ENCODE measurements at places on chromosomes 12 and 14.
A peak's percentile ranks its signal among the peaks of the same experiment; 100 is the strongest.

DNA sequence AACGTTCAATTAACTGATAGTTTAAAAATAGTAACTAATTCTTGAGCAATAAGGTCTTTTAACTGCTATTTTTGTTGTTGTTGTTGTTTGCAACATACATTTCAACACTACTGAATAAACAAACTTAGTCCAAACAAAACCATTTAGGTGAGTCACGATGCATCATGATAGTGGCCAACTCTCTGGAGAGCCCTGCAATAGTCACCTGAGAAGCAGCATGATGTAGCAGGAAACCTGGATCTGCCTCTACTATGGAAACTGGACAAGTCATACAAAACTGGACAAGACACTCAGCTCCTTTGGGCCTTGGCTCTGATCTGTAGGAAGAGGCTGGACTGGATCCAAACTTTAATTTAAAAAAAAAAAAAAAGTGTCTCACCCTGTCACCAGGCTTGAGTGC, 117.3 kb downstream of the MED13L start:
- DNase-seq = no peak

DNA sequence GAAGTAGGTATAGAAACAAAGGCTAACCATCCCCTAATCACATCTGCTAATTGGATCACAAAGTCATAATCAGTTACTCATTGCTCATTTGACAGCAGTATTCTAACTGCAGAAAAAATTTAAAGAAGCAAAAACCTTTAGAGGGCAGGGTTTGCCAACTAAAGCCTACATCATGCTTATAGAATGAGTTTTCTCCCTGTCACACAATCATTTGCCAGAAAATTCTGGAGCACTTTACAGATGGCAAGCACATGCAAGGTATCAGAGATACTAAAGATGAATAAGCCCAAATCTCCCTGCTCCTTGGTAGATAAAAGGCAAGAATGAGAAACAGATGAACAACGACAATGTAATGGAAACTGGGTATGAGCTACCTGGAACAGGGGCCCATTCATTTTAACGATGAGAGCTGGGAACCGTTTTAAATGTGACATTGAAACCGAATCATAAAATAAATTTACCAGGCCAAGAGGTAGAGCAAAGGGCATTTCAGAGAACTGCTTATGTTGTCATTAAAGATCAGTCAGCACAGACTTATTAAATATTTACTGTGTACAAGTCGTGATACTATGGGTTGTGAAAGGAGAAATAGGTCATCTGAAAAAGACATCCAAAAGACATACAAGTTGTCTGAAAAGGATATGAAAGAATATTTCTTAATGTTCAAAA, 211.4 kb upstream of the ABCD2 start:
- DNase-seq = no peak

DNA sequence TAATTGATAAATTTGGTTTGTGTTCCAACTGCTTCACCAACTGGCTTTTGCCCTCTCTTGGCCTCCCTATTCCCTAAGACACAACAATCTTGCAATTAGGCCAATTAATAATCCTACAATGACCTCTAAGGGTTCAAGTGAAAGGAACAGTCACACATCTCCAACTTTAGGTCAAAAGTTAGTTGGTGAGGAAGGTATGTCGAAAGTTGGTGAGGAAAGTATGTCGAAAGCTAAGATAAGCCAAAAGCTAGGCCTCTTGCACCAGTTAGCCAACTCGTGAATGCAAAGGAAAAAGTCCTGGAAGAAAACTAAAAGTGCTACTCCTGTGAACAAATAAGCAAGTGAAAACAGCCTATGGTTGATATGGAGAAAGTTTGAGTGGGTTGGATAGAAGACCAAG, 32.6 kb downstream of the EGLN3 start:
- DNase-seq = no peak

GRCh38 chr12:12327802-12328201, 22.2 kb downstream of the MANSC1 start:
- DNase-seq = peak; percentile 42

DNA sequence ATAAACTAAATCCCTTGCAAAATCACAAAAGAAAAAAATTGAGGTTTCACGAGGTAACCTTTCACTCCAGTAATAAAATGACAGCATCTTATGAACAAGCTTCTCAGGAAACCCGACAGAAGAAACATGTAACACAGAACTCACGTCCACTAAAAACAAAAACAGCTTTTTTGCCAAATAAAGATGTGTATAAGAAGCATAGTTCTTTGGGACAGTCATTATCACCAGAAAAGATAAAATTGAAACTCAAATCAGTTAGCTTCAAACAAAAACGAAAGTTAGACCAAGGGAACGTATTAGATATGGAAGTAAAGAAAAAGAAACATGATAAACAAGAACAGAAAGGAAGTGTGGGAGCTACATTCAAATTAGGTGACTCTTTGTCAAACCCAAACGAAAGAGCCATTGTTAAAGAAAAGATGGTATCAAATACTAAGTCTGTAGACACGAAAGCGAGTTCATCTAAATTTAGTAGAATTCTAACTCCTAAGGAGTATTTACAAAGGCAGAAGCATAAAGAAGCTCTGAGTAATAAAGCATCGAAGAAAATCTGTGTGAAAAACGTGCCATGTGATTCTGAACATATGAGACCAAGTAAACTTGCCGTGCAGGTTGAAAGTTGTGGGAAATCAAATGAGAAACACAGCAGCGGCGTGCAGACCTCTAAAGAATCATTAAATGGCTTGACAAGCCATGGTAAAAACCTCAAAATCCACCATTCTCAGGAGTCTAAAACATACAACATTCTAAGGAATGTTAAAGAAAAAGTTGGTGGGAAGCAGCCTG, 25.8 kb downstream of the RESF1 start:
- DNase-seq = no peak

DNA sequence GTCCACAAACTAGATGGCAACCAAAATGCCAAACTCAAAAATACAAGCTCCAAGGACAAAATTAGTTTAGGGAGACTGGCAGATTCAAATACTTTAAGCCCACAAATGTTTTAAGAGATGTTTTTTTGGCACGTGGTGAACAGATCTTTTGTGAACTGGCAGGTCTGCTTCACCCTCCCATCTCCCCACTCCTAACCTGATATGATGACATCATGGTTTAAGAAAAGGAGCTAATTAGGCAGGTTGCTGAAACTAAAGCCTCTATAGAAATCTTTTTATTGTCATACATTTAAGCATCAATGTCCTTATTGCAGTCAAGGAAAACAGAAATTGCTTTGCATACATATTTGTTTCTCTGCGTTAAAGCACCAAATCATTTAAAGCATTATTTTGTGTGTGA, 5.8 kb downstream of the LRIG3 start:
- no peak for DNase-seq

- no peak for DNase-seq
Observed at GRCh38 chr12:132907216-132907615, 19.8 kb upstream of the CHFR start.

DNA sequence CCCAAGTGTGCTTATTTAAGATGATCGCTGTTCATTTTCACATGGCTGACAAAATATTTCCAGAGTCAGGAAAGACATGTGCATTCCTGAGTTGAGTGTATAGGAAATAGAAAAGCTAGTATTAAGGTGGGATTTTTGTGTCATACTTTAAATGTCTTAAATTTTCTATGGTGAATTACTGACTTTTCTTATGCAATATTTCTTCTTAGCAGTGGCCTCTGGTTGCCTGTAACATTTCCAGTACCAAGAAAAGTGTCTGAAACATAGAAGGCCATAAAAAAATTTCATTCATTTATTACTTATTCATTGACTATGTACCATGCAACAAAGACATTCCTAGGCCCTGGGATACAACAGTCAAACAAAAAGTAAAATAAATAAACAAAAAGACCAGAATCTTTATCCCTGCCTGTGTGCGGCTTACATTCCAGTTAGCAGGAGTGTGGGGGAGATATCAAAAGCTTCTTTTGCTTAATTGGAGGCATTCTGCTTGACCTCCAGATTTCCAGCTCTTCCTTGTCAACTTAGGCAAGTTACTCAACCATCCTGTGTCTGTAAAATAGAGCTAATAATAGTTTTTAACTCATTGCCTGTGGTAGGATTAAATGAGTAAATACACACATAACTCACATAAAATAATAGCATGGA, 216.3 kb upstream of the FLRT2 start:
- no peak for DNase-seq

DNA sequence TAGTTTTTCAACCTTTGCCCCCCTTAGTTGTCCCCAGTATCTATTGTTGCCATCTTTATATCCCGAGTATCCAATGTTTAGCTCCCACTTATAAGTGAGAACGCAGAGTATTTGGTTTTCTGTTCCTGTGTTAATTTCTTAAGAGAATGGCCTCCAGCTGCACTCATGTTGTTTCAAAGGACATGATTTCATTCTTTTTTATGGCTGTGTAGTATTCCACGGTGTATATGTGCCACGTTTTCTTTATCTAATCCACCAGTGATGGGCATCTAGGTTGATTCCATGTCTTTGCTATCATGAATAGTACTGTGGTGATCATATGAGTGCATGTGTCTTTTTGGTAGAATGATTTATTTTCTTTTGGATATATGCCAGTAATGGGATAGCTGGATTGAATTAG, 72.0 kb downstream of the GCH1 start:
- no peak for DNase-seq

- no peak for DNase-seq
Observed at GRCh38 chr12:95215949-95216348, 1.3 kb downstream of the FGD6 start.

DNA sequence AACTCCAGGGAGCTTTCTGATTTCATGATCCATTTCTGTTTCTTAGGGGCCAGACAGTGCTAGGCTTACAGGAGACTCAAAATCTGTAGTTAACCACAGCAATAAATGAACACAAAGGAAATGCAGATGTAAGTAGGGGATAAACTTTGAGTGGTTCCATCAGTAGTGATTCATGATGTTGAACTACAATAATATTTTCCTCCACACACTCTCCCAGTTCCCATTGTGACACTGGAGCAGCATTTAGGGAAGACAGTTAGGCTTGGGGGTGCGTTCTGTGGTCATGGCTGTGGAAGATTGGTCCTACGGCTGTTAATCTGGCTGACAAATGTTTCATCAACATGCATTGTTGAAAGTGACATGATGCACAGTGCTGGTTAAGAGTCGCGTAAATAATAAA, 66.9 kb downstream of the HMGA2 start:
- no peak for DNase-seq

- DNase-seq = no peak
Observed at GRCh38 chr12:92553389-92553788, 149.4 kb upstream of the PLEKHG7 start.

GRCh38 chr12:2642176-2642892, 152.4 kb upstream of the FKBP4 start:
- DNase-seq = no peak

DNA sequence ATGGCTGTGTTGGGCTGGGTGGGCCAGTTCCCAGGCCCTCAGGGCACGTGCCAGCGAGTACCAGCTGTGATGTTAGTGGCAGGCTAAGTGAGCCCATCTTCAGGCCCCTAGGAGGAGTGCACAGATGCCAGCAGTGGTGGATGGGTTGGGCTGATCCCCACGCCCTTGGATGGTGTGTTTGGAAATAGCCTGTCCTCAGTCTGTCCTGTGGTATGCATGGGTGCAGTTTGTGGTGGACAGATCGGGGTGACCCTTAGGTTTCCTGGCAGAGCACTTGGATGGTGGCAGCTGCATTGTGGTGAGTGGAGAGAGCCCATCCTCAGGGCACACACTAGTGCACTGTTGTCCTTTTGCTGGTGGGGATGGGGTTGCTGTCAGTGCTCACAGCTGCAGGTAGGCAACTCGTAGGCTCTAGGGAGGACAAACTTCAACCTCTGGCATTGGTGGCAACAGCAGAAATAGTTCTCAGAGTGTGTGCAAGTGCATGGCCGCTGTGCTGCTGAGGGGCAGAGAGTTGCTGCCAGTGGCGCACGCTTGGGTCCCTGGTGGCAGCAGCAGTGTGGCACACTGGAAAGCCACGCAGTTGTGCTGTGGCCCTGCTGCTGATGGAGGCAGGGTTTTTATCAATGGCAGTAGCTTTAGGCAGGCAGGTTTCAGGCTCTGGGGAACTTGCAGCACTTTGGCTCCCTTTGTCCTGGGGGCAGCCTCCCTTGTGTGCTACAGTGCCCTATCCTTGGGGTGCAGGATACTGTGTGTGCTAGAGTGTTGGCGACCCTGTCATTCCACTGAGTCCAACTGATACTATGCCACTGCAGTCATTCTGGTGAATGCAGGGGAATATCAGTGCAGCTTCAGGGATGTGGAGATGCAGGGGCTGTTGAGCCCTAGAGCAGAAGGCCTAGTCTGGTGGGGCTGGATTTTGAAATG, 65.5 kb downstream of the FBXO33 start:
- no peak for DNase-seq

- no peak for DNase-seq
Observed at GRCh38 chr14:28780843-28781820, 14.5 kb downstream of the FOXG1 start.

GRCh38 chr12:112559784-112560183, 141.0 kb downstream of the PTPN11 start:
- no peak for DNase-seq

DNA sequence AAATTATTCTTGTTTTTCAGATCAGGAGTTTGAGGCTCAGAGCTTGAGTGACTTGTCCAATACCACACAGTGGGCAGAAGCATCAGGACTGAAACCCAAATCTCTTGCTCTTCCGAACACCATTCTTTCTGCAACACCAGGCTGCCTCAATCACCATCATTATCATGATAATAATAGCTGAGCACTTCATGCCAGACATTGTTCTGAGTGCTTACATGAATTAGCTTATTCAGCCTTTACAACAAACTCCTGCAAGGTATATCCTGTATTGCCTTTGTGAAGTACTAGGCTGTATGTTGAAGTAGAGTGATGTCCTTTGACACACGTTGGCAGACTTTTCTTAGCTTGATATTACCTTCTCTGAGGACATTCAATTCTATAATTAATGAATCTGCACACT, 257.4 kb upstream of the ATP2B1 start:
- no peak for DNase-seq

DNA sequence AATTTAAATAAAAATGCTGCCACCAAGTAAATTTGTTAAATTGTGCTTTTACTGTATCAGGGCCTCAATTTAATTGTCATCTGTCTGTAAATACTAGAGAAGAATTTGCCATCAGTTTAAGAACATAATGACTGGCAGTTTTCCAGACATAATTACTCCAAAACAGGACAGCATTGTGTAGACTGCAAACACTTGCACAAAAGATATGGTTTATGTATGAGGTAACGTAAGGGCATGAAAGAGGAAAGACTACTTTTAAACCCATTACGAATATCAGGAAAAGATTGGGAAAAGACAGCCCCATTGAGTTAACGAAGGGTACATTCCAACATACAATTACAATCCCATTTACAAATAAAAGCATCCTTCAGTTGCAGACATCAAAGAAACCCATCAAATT, 59.8 kb upstream of the KRR1 start:
- DNase-seq = no peak

GRCh38 chr14:94750371-94750770, 19.5 kb downstream of the GSC start:
- DNase-seq = no peak

DNA sequence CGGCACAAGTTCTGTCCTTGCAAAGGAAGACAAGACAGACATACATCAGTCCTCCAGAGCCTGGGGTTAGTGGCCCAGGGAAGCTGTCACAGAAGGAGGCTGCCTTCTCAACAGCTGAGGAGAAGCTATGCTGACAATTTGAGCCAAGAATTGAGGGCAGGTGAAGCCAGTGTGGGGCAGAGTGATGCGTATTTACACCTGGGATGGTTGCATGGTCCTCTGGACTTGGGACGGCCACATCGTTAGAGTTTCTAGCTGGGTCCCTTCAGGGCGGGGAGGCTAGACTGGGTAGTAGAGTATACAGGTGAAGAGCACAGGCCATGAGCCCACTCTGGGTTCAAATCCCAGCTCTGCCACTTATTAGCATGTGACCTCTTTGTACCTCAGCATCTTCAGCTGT, 16.5 kb downstream of the KRT85 start:
- DNase-seq = no peak

- DNase-seq = no peak
Observed at GRCh38 chr12:80617733-80618132, 89.7 kb upstream of the MYF6 start.
